T47D (cell line): ENCODE measurements at places on chromosomes 1 and 21.

DNA sequence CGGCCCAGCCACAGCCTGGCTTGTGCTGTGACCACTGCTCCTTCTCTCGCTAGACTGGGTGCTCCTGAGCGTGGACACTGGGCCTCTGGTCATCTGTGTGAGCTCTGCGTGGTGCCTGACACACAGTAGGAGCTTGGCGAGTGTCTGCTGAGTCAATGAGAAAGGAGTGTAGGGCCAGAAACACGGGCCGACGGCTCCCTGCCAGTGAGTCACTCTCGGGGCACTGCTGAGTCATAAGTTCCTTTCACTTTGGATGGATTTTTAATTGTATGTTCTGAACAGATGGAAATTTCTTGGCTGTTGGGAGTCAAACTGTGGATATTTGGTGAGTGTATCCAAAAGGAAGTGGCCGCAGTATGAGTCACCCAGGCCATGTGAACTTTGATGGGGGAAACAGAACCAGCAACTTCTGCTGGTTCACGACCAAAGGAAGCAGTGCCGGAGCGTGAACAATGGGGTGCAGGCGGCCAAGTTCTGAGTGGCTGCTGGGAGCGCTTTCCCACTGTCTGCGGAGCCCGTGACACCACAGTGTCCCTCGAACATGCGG is 41.0 kb upstream of the COL18A1 start:
- DNase-seq: peak; percentile 42

DNA sequence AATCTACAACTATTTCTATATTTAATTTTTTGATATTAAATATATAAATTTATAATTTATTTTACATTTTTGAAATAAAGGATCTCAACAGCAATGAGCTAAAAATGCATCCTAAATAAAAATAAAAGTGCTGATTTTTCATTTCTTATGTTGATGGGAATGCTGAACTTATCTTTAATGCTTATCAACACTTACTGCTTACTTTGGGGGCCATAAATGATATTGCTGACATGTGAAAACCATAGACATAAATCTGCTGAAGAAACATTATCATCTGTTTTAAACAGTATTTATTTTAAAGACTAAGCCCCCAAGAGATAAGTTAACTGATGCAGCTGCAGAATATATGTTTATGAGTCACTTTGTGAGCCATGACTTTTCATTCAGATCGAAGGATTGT is 594.1 kb upstream of the PKN2 start:
- DNase-seq: no peak

DNA sequence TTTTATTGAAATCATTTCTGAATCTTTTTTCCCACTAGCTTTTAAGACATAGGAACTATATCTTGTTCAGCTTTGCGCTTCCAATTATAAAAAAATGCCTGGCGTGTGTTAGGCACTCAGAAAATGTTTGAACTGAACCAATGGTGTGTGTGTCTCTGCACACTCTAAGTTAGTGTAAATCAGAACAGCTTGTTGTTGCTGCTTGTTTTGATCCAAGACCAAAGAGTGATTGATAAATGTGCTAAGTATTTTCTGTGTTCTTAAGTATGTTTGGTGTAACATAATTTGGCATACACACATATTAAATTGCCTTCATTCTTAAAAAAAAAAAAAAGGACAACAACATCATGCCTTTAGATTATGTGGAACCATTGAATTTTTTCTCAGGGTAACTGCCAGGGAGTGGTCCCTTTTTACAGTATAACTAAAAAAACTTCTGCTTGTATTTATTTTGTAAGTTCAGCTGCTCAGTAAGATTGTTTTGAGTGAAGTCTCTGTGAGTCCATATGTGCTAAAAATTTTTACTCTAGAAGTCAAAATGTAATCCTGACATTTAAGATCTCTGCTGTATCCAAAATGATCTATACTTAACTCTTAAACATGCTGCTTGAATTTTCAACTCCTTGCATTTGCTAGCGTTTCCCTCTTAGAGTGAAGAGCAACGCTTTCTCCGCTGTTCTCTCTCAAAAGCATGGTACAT is 8.7 kb downstream of the CD55 start:
- DNase-seq: no peak

GRCh38 chr1:164577291-164577690 is 18.3 kb downstream of the PBX1 start:
- DNase-seq: no peak

DNA sequence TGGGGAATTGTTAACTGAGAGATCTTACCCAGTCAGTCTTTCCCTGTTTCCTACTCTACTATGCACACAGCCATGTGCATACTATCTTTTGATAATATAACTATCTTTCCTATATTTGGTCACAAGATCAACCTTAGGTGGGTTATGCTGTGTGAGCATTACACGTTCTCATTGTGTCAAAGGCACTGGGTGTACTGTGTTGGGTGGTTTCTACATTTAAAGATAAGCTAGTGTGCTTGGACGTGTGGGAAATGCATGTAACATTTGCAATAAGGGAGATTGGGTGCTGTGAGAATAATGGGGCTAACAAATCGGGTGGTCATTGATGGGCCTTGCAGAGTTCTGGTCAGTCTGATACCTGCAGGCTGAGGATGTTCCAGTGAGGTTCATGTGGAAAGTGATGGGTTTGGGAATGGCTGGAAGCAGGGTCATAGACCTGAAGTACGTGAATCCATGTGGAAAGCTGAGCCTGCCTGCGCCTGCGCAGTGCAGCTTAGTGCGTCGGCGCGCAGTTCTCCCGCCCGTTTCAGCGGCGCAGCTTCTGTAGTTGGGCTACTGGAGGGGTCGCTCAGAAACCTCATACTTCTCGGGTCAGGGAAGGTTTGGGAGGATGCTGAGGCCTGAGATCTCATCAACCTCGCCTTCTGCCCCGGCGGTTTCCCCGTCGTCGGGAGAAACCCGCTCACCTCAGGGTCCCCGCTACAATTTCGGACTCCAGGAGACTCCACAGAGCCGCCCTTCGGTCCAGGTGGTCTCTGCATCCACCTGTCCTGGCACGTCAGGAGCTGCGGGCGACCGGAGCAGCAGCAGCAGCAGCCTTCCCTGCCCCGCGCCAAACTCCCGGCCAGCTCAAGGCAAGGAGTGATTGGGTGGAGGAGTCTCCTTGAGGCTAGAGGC is at the start of gene MSH4:
Gene MSH4 (plus strand): TSS at position 507 of the 897 bp plus-strand sequence. CDS start 104 bp downstream, at position 611.
- DNase-seq: no peak

- peak; percentile 56 for DNase-seq
These were observed 27.3 kb upstream of the TP53BP2 start for GRCh38 chr1:223873044-223873443.

DNA sequence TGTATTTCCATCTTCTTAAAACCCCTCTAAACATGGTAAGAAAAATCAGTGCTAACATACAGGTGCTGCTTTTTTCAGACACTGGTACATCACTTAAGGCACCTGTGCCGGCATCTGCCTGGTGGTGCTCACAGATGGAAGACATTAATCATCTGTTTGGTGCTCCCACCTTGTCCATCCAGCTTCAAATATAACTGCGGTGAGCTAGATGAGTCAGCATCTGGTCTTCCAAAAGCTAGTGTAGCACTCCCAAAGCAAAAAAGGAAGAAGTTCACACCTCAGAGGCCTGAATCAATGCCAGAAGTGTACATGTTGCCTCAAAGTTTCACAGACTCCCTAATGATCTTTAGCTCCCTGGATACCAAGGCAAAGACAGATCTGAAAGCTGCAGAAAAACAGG is 44.4 kb downstream of the TM2D1 start:
- no peak for DNase-seq

- no peak for DNase-seq
These were observed 43.0 kb downstream of the SLC19A1 start for GRCh38 chr21:45499201-45499750.

DNA sequence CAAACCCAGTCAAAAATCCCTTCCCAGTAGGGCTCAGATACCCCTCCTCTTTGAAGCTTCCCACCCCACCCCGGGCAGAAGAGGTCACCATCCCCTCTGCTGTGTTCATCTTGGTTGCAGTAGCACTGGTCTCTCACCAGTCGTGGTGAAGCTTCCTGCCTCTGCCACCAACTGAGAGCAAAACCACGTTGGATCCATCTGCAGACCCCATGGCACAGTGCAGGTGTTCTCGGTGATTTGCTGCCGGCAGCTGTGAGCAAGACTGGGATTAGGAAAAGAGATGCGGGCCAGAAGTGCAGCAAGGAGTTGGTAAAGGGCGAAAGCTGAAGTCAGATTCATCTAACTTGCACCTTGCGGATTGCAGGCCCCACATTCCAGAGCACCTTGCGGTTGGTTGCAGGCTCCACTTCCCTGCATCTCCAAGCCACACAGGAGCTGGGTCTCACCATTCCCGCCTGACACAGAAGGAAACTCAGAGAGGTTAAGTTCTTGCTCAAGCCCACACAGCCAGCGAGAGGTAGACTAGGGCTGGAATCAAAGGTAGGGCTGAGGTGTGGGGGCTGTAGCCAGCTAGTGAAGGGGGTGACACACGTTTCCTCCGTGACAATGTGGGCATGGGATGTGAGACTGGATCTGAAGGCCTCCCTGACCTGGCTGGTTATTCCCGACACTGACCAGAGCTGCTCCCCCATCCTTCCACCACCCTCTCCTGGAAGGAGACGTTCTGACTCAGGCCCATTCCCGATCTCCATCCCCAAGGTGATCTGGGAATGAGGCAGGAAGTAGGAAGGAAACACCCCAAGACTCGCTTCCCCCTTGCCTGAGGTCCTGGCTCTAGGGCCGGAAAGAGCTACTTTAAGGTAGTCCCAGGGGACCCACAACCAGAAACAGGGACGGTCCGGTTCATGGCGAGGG is 3.3 kb upstream of the FAM110D start:
- DNase-seq: no peak

DNA sequence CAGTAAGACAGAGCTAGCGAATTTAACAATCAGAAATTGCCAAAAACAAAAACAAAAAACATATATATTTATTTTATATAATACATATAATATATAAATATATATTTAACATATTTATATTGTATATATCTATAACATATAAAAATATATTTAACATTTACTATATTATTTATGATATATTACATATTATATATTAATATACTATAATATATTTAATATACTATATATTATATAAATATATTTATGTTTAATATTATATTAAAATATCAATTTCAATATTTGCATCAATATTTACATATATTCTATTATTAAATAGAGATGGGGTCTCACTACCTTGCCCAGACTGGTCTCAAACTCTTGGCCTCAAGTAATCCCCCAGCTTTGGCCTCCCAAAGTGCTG is 50.9 kb downstream of the TBX19 start:
- no peak for DNase-seq

GRCh38 chr1:56491441-56491840 is 87.9 kb downstream of the PLPP3 start:
- no peak for DNase-seq

GRCh38 chr1:218817691-218818465 is 355.8 kb upstream of the LYPLAL1 start:
- no peak for DNase-seq

- DNase-seq: peak; percentile 61
These were observed 37.8 kb upstream of the CD34 start for GRCh38 chr1:207948536-207949250.

GRCh38 chr1:19343617-19344350 is 31.7 kb downstream of the SLC66A1 start:
- no peak for DNase-seq

- DNase-seq: no peak
These were observed 9.1 kb downstream of the CDKN2C start for GRCh38 chr1:50978852-50979781.

DNA sequence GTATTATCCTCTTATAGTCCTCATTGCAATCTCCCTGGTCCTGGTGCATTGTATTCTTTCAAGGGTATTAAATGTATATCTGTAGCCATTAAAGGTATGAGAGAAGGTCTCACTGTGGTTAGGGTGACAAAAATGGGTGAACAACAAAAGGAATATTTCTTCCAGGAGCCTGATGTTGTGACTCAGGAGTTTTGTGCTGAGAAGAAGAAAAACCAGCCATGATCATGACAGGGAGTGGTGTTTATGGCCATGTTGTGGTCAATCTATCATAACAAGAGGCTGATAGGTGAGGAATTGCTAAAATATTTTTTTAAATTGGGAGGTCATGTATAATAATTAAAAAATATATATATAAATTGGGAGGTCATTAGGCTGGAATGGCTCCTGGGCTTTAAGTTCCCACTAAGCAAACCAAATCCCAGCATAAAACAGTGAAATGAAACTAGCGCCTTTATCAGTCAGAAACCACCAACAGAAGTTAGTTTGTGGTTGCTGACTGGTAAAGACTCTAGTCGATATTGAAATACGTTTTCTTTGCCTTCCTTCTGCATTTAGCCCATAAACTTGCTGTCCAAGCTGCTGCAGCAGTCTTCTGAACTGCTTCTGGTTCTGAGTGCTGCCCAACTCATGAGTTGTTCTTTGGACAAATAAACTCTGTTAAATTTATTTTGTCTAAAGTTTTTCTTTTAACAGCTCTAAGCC is 60.3 kb downstream of the TBX19 start:
- no peak for DNase-seq

GRCh38 chr1:29640428-29640785 is 404.1 kb downstream of the PTPRU start:
- DNase-seq: no peak

DNA sequence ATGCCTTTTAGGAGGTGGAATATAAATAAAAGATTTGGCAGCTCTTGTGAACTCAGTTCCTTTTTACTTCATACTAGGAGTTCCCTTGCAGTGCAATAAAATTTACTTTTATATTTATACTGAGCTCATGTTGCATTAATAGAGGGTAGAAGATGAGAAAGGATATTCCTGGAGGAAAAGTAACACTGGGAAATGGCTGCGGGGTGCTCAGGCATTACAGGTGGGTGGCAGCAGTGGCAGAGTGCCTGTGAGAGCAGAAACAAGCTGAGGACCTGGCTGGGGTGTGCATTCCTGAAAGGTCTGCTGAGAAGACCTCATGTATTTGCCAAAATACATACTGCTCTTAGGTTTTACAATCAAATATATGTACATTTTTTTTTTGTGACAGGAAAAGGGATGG is 126.9 kb downstream of the COQ8A start:
- no peak for DNase-seq

DNA sequence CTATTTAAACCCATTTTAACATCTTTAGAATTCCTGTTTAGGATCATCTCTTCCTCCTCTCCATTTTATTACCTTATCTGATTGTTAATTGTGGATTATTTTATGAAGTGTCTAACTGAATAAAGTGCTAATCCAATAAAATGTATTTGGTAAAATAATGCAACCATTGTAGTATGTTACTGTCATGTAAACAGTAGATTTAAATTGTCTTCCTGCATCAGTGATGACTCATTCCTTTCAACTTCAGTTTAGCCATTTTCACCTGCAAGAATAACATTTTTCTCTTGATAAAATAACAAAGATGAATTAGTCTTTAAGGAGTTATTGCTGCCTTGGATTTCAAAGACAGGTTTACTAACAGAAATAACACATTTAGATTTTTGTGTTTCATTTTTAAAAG is 5.4 kb downstream of the PPP2R5A start:
- DNase-seq: no peak

GRCh38 chr1:75990686-75991085 is 58.5 kb upstream of the ASB17 start:
- DNase-seq: no peak

GRCh38 chr1:22221233-22221780 is 78.4 kb upstream of the WNT4 start:
- DNase-seq: no peak

- DNase-seq: no peak
These were observed 275.5 kb downstream of the RGS7 start for GRCh38 chr1:241081473-241081872.
